CD4-positive, alpha-beta T cell treated with Interleukin-4 for 4 hours (primary cell): ENCODE measurements at places on chromosomes 16 and 17.

GRCh38 chr17:63611354-63611753 is 10.7 kb downstream of the TACO1 start:
- peak; percentile 21 for DNase-seq

DNA sequence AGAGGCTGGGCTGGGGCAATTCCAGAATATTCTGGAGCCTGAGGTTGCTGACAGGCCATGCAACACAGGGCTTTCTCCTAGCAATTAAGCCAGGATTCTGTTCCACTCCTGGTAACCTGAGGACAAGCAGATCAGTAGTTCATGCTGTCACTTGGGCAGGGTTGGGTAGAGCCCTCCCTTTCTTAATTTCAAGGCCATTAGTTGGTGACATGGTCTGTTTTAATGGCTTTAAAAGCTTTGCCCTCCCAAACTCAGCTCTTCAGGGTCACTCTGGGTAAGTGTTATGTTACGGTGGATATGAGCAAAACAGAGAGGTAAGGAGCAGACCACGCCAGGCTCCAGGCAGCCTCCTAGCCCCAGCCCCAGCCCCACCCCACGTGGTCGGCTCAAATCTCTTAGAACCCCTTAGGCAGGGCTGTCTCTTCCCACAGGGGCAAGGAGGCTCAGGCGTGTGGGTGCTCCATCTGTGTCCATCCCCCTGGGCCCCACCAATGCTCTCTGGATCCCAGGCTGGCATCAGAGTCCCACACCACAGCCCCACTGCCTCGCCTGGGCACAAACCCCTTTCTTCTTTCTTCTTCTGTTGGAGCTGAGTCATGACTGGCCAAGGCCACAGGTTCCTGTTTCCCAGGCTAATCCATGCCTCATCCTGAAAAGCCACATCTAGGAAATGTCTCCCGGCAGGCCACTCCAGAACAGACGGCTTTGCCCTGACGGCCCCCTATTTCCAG is 27.5 kb downstream of the CEP295NL start:
- DNase-seq = no peak

DNA sequence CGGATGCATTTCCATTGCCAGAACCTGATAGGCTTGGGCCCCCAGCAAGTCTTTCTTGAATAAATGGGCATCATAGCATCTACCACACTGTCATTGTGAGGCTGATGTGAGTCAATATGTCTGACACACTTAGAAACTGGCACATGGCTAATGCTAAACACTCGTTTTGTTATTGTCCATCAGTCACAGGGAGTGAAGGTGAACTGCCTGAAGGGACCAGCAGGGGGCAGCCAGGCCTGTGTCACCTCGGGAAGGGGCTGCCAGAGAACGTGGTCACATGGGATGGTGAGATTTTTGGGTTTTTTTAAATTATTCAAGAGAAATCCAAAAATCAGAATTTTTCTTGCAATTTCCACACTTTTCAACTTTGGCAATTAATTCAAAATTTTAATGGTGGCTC is 831 bp upstream of the RCVRN start:
- DNase-seq = no peak

DNA sequence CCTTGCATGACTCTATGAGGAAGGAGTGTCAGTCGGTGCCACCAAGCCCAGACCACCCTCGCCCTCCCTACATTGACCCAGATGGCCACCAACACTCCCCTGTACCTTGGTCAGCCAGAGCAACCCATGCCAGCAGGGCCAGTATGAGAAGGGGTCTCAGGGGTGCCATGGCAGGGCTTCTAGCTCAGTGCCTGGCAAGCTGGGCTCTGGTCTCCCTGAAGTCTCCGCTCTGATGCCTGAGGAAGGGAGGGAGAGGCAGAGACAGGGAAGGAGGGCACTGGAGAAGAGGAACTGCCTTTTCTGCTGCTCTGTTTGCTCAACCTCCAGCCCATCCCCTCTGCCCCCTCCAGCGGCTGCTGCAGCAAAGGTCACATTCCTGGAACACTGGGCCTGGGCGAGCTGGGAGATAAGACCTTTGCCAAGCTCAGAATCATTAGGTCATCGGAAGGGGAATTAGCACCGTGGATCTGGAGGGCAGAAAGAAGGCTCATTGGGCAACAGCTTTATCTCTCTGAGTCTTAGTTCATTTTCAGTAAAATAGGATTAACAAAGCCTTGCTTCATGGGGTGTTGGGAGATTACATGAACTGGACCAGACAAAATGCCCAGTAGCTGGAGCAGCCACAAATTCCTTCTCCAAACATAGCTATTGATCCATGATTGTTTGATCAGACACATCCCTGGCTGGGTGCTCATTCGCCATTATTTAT is at the start of gene VTN:
TSS of gene VTN (minus strand) at position 273 of the 709 bp plus-strand sequence. CDS start at position 169, 104 bp downstream.
- no peak for DNase-seq

DNA sequence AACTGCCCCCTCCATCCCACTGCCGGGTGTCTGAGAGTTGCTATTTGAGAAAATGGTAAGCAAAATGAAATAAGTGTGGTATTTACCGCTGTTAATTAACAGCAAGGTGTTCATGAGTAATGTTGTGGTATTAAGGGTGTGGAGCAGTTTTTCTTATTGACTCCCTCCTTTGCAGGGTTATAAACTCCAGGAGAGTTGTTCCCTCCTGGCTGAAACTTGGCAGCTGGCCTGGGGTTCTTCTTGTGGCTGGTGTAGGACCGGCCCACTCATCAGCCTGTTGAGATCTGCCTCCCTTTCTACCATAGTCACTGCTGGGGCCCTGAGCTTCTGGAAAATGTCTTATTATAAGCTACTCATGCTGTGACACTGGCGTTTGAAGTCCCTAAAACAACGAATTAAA is 128.6 kb downstream of the SOX9 start:
- DNase-seq = no peak

DNA sequence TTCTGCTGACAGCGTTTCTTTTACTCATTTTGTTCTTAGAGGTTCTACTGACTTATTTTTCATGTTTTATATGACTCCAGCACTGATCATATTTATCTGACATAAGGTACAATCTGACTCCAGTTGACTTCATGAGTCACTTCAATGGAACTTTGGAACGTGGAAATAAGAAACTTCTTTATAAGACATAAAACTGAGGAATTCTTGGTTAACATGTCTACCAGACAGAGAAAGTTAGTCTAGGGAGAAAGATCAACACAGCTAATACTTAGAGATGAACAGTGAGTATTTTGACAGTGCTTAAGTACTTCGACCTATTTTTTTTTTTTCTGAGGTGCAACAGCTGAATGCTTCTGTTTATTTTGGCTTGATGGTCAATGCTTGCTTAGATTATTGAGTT is 679.5 kb downstream of the KCNJ2 start:
- no peak for DNase-seq

GRCh38 chr17:47192554-47192953 is 3.5 kb upstream of the CDC27 start:
- DNase-seq = peak; percentile 41

- DNase-seq = no peak
Measured at GRCh38 chr17:27455236-27455913, 873 bp upstream of the KSR1 start.

- DNase-seq = no peak
Measured at GRCh38 chr17:27535178-27535928, 79.1 kb downstream of the KSR1 start.

GRCh38 chr17:75694536-75694935 is 26.7 kb upstream of the ITGB4 start:
- DNase-seq = no peak

- no peak for DNase-seq
Measured at GRCh38 chr17:17666111-17666714, 15.0 kb upstream of the RAI1 start.

DNA sequence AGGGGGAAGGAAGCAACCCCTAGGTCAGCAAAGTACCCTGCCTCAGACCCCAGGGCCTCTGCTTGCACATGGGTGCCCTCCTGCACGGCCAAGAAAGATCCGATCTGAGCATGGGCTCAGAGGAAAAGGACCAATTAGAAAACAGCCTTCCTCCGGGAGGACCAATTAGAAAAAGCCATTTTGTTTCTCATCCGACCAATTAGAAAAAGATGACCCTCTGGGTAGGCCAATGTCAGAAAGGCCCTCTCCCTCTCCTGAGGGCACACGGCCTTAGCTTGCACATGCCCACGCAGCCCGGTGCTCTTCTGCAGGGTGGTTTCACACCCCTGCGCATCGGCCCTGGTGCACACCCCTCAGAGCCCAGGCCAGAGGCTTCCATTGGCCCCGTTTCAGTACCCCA is 5.1 kb upstream of the CISD3 start:
- no peak for DNase-seq

GRCh38 chr17:31523862-31524730 is 132.6 kb downstream of the RAB11FIP4 start:
- DNase-seq = no peak

DNA sequence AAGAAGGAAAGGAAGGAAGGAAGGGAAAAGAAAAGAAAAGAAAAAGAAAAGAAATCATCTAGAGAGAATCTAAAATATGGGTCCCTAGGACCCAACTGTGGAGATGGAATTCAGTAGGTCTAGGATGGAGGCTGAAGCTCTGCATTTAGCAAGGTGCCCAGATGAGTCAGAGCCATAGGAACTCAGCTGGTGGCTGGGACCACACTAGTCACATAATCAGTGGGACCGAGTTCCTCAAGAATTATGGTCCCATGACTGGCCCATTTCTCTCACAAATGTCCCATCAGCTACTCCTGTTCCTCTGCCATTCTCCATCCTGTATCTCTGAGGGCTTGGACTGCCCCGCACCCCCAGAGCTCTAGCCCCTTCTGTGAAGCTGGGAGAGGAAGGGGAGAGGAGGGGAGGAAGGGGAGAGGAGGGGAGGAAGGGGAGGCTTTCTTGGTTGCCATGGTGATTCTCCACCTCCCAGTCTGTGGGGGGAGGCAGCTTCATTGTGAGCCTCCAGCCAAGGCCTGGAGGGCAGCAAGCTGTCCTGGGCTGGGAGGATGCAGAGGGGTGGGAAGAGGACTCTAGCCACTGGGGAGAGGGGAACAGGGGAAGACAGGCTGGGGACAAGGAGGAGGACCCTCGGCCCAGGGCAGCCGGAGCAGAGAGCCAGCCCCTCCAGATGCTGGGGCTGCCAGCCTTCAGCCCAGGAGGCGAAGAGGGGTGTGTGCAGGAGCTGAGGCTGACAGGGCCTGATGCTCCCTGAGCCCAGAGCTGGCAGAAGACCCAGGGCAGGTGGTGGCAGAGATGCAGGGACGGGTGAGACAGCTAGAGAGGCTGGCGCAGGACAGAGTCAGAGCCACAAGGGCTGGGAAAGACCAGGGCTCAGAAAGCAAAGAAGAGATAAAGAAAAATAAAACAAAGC is 37.8 kb upstream of the LHX1 start:
- DNase-seq = no peak

DNA sequence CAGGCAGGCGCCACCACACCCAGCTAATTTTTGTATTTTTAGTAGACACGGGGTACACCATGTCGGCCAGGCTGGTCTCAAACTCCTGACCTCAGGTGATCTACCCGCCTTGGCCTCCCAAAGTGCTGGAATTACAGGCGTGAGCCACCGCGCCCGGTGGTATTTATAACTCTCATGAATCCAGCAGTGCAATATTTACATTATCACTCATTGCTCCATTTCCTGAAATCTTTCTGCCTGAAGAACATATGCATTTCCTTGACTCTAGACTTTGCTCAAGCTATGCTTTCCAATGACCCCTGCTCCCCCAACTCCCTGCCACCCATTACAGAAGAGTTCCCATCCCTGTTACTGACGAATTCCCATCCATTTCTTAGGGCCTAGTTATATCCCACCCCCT is 19.7 kb upstream of the NDUFAB1 start:
- DNase-seq = no peak

- no peak for DNase-seq
Measured at GRCh38 chr17:29252101-29252791, 5.6 kb downstream of the CRYBA1 start.

DNA sequence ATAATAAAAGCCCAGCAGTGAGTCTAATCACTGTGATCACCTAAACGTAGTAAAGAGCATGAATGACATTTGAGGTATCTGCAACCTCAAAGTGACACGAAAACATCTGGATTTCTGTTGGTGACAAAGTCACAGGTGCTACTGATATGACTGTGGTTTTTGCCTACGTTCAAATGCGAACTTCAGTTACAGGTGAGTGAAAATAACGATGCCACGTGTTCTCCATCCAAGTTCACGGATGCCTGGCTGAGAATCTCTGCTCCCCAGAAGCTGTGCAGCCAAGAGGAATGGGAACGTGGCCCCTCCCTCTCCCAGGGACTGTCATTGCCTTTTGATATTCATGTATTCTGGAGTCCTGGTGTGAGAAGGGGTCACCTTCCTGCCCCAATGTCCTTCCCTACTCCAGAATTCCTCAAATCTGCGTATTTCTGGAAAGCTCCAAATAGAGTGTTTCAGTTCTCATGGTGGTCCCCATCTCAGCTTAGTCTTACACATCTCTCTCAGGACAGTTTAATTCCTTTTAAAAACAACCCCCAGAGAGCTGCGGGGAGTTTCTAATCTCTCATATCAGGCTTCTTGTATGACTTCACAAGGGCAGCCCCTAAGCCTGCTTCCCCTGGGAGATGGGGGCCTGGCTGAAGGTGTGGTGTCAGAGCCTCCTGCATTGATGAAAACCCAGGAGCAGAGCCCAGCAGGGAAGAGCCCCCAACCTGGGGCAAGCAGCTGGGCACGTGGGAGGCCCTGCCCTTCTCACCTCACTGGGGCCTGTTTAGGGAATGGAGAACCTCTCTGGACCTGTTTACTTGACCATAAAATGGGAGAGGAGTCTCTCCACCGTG is 25.8 kb downstream of the PIK3R5 start:
- DNase-seq = peak; percentile 76

DNA sequence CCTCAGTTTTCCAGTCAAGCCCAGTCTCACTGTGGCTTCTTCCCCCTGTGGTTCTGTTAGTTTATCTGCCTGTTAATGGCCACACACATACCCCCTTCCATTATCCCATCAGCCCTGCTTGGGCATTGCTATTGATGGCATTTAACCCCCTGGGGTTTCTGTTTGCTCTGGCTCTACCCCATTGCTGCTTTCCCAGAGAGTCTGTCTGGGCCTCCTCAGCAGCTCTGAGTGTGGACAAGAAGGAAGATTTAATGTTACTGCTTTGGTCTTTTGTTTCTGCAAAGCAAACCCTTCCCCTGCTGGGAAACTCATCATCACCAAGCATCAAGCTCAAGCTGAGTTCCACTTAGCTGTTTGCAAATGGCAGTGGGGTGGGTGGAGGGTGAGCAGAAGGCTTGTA is 162.7 kb downstream of the CCT6B start:
- no peak for DNase-seq
